Stimulated activated CD8-positive, alpha-beta memory T cell treated with anti-CD3 and anti-CD28 coated beads, Interleukin-15, amount 100 ng/mL, for 4 hours (primary cell): ENCODE measurements at places on chromosomes 7 and 10.

GRCh38 chr10:5485948-5486852 is 13.2 kb downstream of the CALML5 start:
- DNase-seq, result no peak

DNA sequence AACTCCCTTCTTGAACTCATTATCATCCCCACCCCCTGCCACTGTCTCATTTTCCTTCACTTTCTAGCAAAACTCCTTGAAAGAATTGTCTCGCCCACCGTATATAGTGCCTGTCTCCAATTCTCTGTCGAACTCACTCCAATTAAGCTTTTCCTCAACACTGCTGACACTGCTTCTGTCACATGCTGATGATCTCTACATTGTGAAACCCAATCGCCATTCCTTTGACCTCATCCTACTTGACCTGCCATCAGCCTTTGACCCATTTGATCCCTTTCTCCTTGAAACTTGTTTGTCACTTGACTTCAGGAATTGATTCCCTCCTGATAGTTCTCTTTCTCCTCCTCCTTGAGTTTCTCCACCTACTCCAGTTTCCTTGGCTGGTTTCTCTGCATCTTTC is 54.8 kb downstream of the CCDC71L start:
- DNase-seq, result no peak

DNA sequence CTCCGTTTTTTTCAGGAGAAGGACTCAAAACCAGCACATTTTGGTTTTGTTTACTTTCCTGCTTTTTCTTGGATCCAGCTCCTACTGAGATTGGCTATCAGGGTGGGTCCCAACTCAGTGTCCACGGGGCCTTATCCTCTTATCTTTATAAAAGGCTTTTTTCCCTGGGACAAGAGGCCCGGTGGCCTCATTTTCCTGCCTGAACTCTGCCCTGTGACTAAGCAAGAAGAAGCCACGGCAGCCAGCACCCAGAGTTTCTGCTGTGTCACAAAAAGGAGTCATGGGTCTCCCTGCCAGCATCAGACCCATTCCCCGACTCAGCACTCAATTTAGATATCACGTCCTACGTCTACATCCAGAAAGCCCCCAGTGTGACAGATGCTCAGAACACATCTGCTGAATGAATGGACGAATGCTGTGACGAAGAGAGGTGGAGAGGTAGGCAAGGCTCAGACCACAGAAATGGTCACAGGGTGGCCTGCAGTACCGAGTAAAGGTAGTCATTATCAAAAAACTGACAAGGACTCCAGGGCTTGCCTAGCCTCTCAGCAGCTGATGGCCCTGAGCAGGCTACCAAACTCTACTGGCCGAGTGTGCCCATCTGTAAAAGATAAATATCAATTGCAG is 16.7 kb downstream of the DLG5 start:
- DNase-seq, result no peak

DNA sequence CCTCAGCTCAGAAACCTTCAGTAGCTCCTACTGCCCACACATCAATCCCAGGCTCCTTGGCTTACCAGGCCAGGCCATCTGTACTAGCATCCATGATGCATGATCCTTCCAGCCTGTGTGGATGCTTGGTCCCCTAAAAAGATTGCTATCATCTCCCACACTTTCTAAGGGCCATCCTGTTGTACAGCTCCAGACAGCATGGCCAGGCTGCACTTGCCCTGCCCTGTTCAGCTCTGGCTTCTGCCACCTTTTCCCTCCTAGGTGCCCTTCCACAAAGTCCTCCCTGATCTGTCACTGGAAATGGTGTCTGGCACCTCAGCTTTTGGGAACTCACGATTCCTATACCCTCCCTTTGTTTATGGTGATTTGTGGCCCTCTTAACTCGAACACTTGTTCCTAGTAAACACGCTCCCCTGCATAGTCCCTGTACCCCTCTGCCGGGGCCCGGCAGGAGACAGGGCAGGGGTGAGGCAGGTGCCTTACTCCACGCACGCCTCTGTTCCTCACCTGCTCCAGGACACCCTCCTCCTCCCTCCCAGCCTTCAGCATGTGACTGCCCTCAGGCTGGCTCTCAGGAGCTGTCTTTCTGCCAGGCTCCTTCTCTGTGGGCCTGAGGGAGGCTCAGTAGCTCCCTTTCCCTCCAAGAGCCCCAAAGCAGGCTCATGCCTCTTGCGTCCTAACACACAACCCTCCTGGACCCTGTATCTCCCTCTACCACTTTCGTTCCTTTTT is 71.8 kb downstream of the CDH23 start:
- no peak for DNase-seq

- DNase-seq, result no peak
These were observed 1.5 kb downstream of the EEPD1 start for GRCh38 chr7:36154255-36155212.

- DNase-seq, result no peak
These were observed 57.9 kb upstream of the SYPL1 start for GRCh38 chr7:106169821-106170610.

DNA sequence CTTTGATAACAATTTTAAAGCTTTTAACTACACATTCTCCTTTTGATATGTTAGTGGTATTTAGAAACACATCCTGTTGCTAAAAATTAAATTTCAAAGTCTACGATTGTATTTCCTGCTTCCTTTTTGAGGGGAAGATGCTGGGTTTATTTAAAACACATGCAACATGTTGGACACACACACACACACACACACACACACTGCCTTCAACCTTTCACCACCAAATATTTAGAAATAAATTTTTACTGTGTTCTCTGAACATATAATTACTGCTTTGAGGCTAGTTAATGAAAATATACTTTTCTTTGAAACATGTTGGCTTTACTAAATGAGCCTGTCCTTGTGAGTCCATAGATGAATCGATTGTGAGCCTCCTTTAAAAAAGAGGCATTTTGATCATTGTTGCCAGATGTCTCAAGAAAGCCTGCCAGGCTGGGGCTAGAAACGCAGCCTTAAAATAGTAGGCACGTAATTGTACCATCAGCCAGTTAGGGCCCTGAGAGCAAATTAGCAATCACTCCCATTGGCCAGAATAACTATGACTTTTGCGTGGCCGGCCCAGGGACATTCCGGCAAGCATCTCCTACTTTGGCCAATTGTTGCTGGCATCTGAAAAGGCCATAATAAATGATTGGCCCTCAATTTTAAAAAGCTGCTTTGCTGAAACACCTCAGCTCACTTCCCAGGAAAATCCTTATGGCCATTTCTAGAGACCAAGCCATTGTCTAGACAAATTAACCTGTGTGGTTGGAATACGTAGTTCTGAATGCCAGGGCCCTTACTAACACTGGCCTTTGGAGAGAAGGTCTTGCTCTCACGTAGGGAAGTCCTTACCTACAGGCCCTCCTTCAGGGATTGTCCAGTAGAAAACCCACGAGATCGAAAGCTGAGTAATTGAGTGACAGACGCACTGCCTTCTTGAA is 9.9 kb upstream of the TEX36 start:
- no peak for DNase-seq

- DNase-seq, result no peak
These were observed 20.9 kb upstream of the CYP26C1 start for GRCh38 chr10:93039721-93040120.

GRCh38 chr10:24552346-24553016 is 171.2 kb downstream of the ARHGAP21 start:
- DNase-seq, result no peak

DNA sequence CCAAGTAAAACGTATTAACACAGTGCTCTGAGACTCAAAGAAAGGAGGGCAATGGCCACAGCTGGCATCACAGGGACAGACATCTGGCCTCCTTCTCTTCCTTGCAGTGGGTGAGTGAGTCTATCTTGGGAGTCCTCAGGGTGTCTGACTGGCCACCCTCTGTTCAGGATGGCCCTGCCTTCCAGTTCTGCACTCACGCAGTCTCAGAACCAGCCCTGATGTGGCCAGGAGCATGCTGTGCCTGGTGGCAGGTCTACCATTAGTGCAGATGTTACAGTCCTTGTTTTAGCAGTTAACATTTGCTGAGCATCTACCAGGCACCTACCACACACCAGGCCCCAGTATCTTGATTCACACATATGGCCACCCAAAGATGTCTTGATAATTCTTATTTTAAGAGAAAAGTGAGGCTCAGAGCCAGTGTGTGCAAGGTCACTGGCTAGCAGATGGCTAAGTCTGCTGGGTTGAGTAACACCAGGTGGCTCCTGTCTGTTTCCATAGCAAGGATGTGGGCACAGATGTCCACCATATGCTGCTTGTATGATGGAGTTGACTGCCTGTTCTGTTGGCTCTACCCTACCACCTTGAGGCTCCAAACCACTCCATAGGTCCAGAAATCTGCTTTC is 23.2 kb upstream of the ARHGAP22 start:
- DNase-seq, result no peak

GRCh38 chr10:97518301-97519043 is 19.7 kb downstream of the UBTD1 start:
- DNase-seq, result no peak
